ENCODE measurements at places on chromosomes 6 and 20. TPM values are rescaled to one million over a fixed set of nuclear protein-coding genes. Genes with fewer than 3 reads are reported as not detected.

DNA sequence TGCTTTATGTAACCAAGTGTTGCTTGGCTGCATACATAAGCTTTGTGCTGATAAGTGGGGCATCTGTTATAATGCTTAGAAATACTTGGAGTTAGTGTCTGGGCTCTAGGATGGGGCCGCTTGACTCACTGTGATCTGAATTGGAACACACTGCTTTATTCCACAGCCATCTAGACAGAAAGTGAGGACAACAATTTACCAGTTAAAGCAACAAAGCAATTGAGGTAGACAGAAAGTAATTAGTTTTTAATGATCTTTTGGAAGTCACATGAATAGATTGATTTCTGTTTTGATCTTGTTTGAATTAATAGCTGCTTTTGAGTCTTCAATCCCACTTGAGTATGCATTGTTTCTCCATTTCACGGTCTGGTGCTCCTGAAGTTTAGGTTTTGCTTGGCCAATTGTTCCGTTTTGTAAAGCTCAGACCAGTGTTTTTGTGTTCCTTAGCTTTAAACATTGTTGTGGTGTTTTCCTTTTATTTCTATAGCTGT lies 157.5 kb downstream of the TRMT11 start:
- no peaks in the 10 kb centered on the region for H3K36me3 ChIP-seq
- peaks cover 10% of the 10 kb centered on the region for H3K4me1 ChIP-seq
- peaks cover 37% of the 10 kb centered on the region for H3K27me3 ChIP-seq
- H3K27ac ChIP-seq = no peak overlapping the region

DNA sequence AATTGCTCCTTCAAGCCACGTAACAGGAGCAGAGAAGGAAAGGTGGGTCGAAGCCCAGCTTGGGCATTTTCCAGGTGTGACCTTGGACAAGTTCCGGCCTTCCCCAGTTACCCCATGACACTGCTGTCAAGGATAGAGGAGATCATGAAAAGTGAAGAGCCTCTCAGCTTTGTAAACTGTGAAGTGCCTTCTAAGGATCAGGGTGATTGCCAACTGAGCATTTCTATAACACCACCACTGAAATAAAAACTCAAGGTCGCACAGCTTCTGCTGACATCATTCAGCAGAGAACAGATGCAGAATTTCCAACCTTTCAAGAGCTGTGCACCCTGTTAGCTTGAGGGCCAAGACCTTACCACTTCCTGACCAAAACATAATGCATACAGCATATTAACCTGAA lies 24.0 kb upstream of the ZMYND8 start:
- DNase-seq = no peak
- no peaks in the 10 kb centered on the region for H3K36me3 ChIP-seq
- peaks cover 23% of the 10 kb centered on the region for H3K4me1 ChIP-seq
- no peak overlapping the region for H3K4me3 ChIP-seq
- H3K27me3 ChIP-seq = no peaks in the 10 kb centered on the region

- no peaks in the 10 kb centered on the region for H3K4me1 ChIP-seq
- no peak overlapping the region for H3K27ac ChIP-seq
- H3K27me3 ChIP-seq = no peaks in the 10 kb centered on the region
Observed at GRCh38 chr6:62146954-62147853, 138.8 kb downstream of the KHDRBS2 start.

DNA sequence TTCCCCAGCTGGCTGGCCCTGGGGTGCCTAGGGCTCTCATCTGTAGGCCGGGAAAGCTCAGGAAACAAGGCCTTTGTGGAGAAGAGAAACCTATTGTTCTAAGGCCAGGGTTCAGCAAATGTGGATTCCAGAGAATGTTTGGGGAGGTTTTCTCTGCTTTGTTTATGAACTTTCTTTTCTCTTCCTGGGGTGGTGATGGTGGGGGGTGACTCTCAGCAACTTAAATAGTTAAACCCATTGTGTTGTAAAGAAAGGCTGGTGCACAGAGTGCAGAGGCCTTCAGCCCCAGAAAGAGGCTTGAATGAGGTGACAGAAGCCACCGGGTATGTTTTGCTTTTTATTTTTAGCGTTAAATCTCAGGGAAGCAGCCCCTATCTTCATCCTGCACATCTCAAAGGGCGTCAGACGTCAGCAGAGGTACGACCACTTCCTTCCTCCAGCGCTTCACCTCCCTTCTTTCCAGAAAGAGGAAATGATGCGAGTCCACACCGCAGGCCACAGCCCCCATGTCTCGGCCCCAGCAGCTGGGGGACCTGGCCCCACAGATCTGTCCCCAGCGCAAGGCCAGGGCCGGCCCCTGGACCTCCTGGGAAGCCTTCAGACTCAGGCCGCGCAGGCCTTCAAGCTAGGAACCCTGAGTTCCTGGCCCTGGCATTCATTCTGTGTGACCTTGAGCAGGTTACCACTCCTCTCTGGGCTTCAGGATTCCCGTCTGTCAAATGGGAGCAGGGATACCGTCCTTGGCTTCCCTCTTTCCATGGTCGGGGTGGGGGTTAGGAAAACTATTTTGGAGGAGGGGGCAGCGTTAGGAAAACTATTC lies 605 bp upstream of the PPP1R16B start:
- peak overlapping the region; percentile 72 for H3K4me3 ChIP-seq
- H3K27ac ChIP-seq = peak overlapping the region; percentile 91
- H3K36me3 ChIP-seq = no peaks in the 10 kb centered on the region
- no peak for DNase-seq
- H3K27me3 ChIP-seq = peaks cover 47% of the 10 kb centered on the region
- peaks cover 57% of the 10 kb centered on the region for H3K4me1 ChIP-seq

DNA sequence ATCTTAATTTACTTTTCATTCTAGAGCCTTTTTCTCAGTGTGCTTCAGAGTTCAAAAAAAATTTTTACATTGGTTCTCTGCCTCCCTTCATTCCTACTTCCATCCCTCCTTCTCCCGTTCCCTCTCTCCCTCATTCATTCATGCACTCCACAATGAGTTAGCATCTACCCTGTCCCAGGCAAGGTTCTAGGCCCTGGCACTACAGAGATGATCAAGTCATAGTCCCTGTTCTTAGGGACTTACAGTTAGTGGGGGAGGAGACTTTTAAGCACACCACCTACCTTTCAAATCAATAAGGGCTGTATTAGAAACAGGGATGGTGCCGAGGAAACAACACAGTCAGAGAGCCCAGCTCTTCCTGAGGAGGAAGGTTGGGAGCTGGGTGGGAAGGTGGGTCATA lies 40.3 kb downstream of the MAP3K5 start:
- H3K27ac ChIP-seq = peak overlapping the region; percentile 66
- DNase-seq = no peak
- no peaks in the 10 kb centered on the region for H3K27me3 ChIP-seq
- no peaks in the 10 kb centered on the region for H3K36me3 ChIP-seq
- peaks cover 50% of the 10 kb centered on the region for H3K4me1 ChIP-seq

DNA sequence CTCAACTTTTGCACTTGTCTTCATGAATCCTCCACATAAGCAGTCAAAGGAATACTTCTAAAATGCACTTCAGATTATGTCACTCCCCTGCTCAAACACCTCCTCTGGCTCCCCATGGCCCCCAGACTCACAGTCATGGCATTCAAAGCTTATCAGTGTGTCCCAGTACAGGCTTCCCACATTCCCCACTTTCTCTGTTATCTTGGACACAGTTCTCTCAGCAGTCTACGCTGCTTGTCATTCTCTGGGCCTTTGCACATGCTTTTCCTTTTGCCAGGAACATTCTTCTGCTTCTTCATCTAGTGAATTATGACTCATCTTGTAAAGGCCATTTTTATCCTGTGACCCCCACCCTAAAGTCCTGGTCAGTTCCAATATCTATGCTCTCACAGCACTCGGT lies 31.8 kb downstream of the SLC13A3 start:
- no peaks in the 10 kb centered on the region for H3K36me3 ChIP-seq
- no peak overlapping the region for H3K4me3 ChIP-seq
- no peak overlapping the region for H3K27ac ChIP-seq
- no peak for DNase-seq
- no peaks in the 10 kb centered on the region for H3K4me1 ChIP-seq
- H3K27me3 ChIP-seq = peaks cover 9% of the 10 kb centered on the region

GRCh38 chr20:1377341-1377871 lies 15.4 kb downstream of the FKBP1A start:
- H3K27me3 ChIP-seq = no peaks in the 10 kb centered on the region
- no peak for DNase-seq
- peaks cover 100% of the 10 kb centered on the region for H3K4me1 ChIP-seq

GRCh38 chr6:845566-845965 lies 152.6 kb upstream of the EXOC2 start:
- H3K27ac ChIP-seq = no peak overlapping the region
- peaks cover 4% of the 10 kb centered on the region for H3K27me3 ChIP-seq
- no peaks in the 10 kb centered on the region for H3K4me1 ChIP-seq
- no peak for DNase-seq

GRCh38 chr6:155623450-155624178 lies 168.0 kb upstream of the NOX3 start:
- H3K4me1 ChIP-seq = no peaks in the 10 kb centered on the region
- H3K27me3 ChIP-seq = no peaks in the 10 kb centered on the region
- DNase-seq = no peak
- H3K36me3 ChIP-seq = no peaks in the 10 kb centered on the region

DNA sequence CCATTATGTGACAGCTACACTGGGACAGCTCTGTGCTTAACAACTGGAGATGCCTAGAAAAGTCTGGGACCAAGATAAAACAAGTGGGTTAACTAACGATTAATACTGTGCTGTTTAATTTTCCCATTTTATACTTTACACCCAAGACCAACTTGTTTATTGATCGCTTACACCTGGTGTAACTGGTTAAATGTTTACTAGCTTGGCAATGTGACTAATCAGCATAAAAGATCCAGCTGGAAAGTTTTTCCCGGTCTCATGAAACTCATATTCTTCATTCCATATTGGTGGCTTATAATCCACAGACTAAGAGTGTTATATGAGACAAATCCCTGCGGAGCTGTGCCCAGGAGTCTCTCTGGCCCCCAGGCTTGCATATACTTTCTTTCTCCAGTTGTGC lies 101.7 kb upstream of the GJE1 start:
- no peaks in the 10 kb centered on the region for H3K4me1 ChIP-seq
- no peak overlapping the region for H3K4me3 ChIP-seq
- no peak for DNase-seq
- H3K36me3 ChIP-seq = no peaks in the 10 kb centered on the region
- H3K27ac ChIP-seq = no peak overlapping the region

DNA sequence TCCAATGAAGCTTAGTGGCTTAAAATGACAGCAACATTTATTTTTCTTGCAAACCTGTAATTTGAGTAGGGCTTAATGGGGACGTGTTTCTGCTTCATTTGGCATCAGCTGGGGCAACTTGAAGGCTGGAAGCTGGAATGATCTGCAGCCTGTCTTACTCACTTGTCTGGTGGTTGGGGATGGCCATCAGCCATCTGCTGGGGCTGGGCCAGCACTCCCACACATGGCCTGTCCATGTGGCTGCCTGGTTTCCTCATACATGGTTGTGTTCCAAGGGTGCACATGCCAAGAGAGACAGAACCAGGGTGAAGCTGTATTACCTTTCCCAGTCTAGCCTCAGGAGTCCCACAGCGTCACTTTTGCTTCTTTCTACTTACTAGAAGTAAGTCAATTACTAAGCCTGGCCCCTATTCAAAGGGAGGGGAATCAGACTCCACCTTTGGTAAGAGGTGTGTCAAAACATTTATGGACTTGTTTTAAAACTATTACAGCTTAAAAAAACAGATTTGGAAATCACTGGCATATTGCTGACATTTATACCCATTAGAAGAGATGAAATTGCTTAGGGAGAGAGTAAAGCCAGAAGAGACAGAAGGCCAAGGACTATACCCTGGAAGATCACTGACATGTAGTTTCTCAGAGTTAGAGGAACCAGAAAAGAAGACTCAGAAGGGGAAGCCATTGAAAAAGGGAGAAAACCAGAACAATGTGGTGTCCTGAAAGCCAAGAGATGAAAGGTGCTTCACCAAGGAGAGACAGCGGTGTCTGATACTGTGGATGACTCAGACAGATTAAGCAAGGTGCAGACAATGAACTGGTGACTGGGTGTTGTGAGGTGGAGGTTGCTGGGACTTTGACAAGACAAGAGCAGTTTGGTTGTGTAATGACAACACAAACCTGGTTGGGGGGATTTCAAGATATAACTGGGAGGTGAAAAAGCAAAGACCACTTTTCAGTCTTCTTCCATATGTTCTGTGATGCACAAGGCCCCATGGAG lies 345.2 kb downstream of the GJA1 start:
- no peaks in the 10 kb centered on the region for H3K27me3 ChIP-seq
- DNase-seq = peak; percentile 78
- H3K36me3 ChIP-seq = no peaks in the 10 kb centered on the region

DNA sequence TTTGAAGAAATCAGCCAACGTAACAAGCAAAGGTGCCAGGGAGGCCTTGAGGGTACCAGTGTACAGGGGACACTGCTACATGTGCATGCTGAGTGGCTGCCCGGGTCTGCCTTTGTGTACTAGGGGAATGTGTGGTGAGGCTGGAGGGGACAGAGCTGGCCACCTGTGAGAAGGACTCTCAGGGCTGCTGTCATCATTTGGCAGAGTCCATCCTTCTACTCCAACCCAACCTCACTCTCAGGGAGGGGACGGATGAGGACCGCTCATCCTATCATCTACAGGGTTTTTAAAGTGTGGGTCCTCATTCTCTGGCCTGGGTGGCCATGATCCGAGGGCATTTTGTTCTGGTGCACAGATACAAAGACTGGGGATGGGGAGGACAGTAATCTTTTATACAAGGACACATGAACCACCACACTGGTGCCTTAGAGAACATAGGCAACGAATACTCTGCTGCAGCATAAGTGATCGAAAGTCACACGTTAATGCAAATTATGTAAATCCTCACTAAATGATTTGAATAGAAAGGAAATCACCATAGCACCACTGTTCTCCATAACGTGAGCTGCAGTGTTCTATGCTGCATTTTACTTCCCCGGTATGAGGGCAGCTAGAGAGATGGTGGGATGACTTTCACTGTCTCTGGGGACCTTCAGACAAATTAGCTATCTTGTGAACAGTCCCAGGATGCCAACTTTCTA lies 181.4 kb downstream of the GMPR start:
- H3K27me3 ChIP-seq = no peaks in the 10 kb centered on the region
- H3K4me1 ChIP-seq = peaks cover 28% of the 10 kb centered on the region
- no peak for DNase-seq
- no peak overlapping the region for H3K4me3 ChIP-seq

GRCh38 chr20:4435225-4435624 lies 286.5 kb upstream of the PRND start:
- peaks cover 7% of the 10 kb centered on the region for H3K27me3 ChIP-seq
- H3K27ac ChIP-seq = no peak overlapping the region
- no peak overlapping the region for H3K4me3 ChIP-seq
- no peaks in the 10 kb centered on the region for H3K4me1 ChIP-seq
- H3K36me3 ChIP-seq = no peaks in the 10 kb centered on the region
- DNase-seq = no peak

GRCh38 chr6:41584205-41584604 lies 38.0 kb downstream of the FOXP4 start:
- peaks cover 44% of the 10 kb centered on the region for H3K4me1 ChIP-seq
- H3K36me3 ChIP-seq = peaks cover 6% of the 10 kb centered on the region
- H3K4me3 ChIP-seq = no peak overlapping the region

ZSCAN23 gene
- total RNA-seq = 1.5 TPM

FAM209B gene
- 0.47 TPM for total RNA-seq

PRICKLE4 gene
- 0.88 TPM for total RNA-seq

MUCL3 gene
- total RNA-seq = not detected

SIRPA gene
- total RNA-seq = 25.5 TPM
